ENCODE measurements at places on chromosomes 4 and X.

- no peak for DNase-seq
Observed at GRCh38 chrX:105618393-105619101, 203.8 kb upstream of the NRK start.

DNA sequence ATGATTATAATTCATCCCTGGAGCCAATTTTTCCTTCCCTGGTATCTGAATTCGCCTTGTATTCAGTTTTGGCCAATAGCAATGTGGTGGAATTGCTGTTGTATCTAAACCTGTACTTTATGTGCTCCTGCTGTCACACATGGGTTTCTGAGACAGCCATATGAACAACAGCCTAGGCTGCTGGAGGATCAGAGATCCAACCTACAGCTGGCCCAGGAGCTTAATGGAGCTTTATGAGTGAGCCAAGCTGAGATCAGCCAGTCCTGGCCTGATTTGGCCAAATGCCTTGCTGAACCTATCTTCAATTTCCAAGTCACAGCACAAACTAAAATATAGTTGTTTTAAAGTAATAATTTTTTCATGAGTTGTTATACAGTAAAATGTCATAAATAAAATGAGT lies 1071.5 kb downstream of the PCDH7 start:
- no peak for DNase-seq

- DNase-seq = no peak
Observed at GRCh38 chrX:100819534-100819836, 706 bp upstream of the CSTF2 start.

DNA sequence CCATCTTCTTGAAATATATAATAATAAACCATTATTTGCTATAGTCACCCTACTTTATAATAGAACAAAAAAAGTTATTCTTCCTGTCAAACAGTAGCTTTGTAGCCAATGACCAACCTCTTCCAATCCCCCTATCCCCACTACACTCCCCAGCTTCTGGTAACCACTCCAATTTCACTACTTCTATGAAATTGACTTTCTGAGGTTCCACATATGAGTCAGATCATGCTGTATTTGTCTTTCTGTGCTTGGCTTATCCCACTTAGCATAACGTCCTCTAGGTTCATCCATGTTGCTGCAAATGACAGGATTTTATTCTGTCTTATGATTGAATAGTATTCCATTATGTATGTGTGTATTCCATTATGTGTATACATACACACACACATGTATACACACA lies 809.7 kb upstream of the NDST4 start:
- DNase-seq = no peak

GRCh38 chrX:107599450-107599861 lies 28.9 kb upstream of the PRPS1 start:
- no peak for DNase-seq

- DNase-seq = no peak
Observed at GRCh38 chr4:52869196-52869595, 7.1 kb downstream of the RASL11B start.

DNA sequence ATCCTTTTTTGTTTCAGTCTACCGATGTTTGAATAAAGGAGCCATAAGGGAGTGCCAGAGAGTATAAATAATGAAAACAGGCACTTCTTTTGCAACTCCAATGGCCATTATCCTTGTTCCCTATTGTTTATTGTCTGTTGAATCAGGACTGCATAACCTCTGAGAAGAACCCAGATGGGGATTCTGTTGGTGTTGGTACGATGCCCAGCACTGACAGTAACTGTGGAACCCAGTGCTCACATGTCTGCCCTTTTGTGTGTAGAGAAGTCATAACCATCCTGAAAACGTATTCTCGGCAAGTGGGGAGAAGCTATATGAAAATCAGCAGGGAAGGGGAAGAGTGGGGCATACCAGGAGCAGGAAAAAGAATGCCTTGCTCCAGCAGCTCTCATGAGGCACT lies 195.1 kb upstream of the EDNRA start:
- DNase-seq = no peak

GRCh38 chr4:27819246-27819645 lies 958.6 kb downstream of the STIM2 start:
- no peak for DNase-seq
